Activated T-helper 1 cell treated with Interleukin-2 at 50 U/mL for 16 hours (primary cell): ENCODE measurements at places on chromosomes 4 and X.

GRCh38 chrX:117568238-117568637 lies 548.4 kb downstream of the KLHL13 start:
- no peak for DNase-seq

DNA sequence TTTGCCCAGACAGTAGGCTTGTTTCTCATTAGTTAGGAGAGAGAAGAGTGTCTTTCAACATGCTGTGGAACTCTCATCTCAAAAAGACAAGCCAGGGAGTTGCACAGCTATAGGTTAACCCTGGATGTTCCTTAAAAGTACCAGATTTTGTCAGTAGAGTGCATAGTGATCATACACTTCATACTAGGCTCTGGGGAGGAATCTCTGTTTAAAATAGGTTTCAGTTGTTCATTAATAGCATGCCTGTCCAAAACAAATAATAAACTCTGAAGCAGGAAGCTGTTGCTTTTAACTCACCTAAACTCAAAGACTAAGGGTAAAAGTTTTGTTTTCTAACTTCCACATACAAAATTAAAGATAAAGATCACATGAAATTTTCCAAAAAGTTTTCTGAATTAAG lies 1948.4 kb downstream of the C4orf33 start:
- no peak for DNase-seq

- DNase-seq, result no peak
Observed at GRCh38 chr4:83771113-83771705, 235.3 kb downstream of the GPAT3 start.

DNA sequence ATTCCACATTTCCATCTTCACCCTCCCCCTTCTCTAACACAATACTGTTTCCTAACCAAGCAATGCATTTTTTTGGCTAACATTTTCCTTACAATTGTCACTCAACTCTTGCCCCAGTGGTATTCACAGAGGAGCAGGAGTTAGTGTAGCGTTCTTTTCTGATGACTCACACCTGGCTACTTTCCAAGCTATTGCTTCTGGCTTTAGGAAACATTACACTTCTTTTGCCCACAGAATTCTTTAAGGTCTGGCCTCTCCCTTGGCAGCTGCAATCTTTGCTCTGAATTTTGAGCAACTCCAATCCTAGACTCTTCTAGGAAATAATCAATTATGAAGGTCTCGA lies 27.5 kb upstream of the PDGFC start:
- DNase-seq, result no peak

- DNase-seq, result no peak
Observed at GRCh38 chrX:27674491-27674890, 84.3 kb downstream of the DCAF8L2 start.

DNA sequence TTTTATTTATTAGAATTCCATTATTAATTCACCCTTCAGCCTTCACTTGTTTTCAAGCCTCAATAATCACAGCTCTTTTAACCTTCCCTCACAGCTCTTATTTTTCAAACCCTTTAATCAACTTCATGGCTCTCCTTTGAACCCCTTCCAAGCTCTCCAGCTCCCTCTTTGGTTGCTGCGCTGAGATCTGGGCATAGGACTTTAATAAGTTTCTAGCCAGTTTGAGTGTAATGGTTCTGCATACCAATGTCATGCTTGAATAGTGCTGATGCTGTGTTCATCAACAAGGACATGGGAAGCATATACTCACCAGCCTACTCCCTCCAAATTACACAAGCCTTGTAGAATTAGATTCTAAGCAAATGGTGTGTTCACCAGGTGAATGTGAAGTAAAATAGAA lies 3.5 kb upstream of the RNF212 start:
- no peak for DNase-seq

DNA sequence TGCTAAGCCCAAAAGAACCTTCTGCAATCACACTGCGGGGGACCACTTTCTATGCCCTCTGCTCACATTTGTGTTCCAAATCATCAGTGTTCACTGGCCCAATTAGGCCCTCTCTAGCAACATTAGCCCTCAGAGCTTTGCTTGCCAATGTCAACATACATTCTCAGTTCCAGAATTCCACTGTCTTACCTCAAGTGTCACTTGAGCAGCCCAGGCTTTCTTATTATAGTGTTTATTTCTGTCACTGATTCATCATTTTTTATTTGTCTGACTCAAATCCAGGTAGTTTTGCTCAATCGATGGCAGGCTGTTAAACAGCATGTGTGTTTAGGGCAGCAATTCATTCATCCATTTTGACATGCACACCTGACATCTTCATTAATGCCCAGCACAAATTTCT lies 291.2 kb downstream of the TEX13A start:
- no peak for DNase-seq

DNA sequence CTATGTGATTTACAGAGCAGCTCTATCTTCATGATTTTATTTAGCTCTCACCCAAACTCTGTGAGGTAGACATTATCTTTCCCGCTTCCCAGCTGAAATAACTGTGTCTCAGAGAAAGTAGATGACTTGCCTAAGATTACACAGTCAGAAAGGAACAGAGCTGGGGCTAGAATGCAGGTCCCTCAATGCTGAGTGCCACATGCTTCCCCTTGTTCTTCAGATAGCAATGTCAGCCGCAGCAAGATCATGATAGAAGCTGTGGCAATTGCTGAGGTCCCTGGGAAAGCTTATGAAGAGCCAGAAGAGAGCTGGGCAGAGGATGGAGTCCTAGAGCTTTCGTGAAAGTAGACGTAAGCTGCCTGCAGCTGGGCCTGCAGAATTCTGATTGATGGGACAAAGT lies 11.1 kb upstream of the GABRE start:
- no peak for DNase-seq

- no peak for DNase-seq
Observed at GRCh38 chrX:45758738-45759397, 558.2 kb upstream of the DIPK2B start.
